ENCODE measurements at places on chromosomes 2 and 18.

- DNase-seq = no peak
Observed at GRCh38 chr2:9333591-9334171, 89.6 kb downstream of the ITGB1BP1 start.

DNA sequence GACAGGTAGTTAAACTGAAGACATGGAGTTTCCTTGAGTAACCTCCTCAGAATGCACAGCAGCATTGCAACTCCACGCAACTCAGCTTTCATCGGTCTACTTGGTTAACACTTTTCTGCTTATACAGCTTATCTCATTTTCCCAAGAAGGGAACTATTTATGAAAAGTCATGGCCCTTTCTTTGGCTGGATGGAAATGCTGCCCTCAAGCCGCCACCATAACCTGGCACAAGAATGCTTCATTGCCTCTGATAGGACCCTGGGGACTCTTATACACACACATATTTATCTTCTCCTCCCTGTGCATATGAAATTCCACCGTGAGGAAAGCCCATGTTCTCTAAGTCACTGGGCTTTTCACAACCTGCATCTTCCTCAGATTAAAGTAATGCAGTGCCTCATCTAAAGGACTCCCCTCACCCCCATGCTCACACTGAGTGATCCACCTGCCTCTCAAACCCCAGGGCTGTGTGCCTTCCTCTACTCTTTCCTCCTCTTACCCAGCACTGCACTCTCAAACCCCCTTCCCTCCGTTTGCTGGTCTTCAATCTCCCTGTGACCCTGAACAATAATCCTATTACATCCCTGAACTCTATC is 192.0 kb upstream of the HNRNPA3 start:
- no peak for DNase-seq

- DNase-seq = no peak
Observed at GRCh38 chr2:15852811-15853210, 87.5 kb upstream of the MYCN start.

GRCh38 chr2:238370823-238371372 is 50.6 kb downstream of the TRAF3IP1 start:
- DNase-seq = peak; percentile 32

- DNase-seq = peak; percentile 34
Observed at GRCh38 chr2:29314816-29315571, 199.8 kb downstream of the CLIP4 start.

- DNase-seq = no peak
Observed at GRCh38 chr2:27219091-27219490, 1.9 kb downstream of the CAD start.
